Activated CD4-positive, alpha-beta memory T cell treated with anti-CD3 and anti-CD28 coated beads for 36 hours (primary cell): ENCODE measurements at places on chromosomes 5 and 9. TPM values are rescaled to one million over a fixed set of nuclear protein-coding genes. Genes with fewer than 3 reads are reported as not detected.

- no peak within 1 kb of the TSS for H3K4me3 ChIP-seq
- no peak within 1 kb of the TSS for H3K27ac ChIP-seq
- no peaks in the 10 kb centered on the region for H3K36me3 ChIP-seq
Measured at GRCh38 chr5:76952795-76953536, at the start of gene CRHBP. Gene CRHBP, plus strand, starts transcription at chr5:76953045. Its CDS starts 90 bp downstream, at chr5:76953135.

Gene RELL2
- total RNA-seq: 17.9 TPM

Gene GPRIN1
- total RNA-seq: 4.5 TPM

GRCh38 chr9:110969971-110970386, 68.3 kb downstream of the LPAR1 start:
- no peak overlapping the region for H3K27ac ChIP-seq
- H3K4me3 ChIP-seq: no peak overlapping the region
- H3K36me3 ChIP-seq: no peaks in the 10 kb centered on the region
- no peak for DNase-seq

Gene DELE1
- total RNA-seq: 49.3 TPM

- no peaks in the 10 kb centered on the region for H3K36me3 ChIP-seq
- DNase-seq: no peak
- no peak overlapping the region for H3K27ac ChIP-seq
- peaks cover 5% of the 10 kb centered on the region for H3K4me1 ChIP-seq
Measured at GRCh38 chr5:178486239-178486641, 104.0 kb downstream of the COL23A1 start.

- peaks cover 2% of the 10 kb centered on the region for H3K36me3 ChIP-seq
- H3K4me3 ChIP-seq: no peak overlapping the region
- H3K27me3 ChIP-seq: peaks cover 18% of the 10 kb centered on the region
- H3K27ac ChIP-seq: no peak overlapping the region
- no peak for DNase-seq
- no peaks in the 10 kb centered on the region for H3K4me1 ChIP-seq
Measured at GRCh38 chr5:127111112-127111511, 37.8 kb upstream of the C5orf63 start.

GRCh38 chr5:132260051-132260450, 2.6 kb downstream of the PDLIM4 start:
- peaks cover 15% of the 10 kb centered on the region for H3K4me1 ChIP-seq
- H3K27me3 ChIP-seq: peaks cover 13% of the 10 kb centered on the region
- peak; percentile 25 for DNase-seq
- H3K27ac ChIP-seq: no peak overlapping the region
- no peak overlapping the region for H3K4me3 ChIP-seq
- no peaks in the 10 kb centered on the region for H3K36me3 ChIP-seq

- H3K4me1 ChIP-seq: peaks cover 13% of the 10 kb centered on the region
- no peak overlapping the region for H3K4me3 ChIP-seq
- no peaks in the 10 kb centered on the region for H3K36me3 ChIP-seq
- no peaks in the 10 kb centered on the region for H3K27me3 ChIP-seq
- no peak for DNase-seq
- H3K27ac ChIP-seq: no peak overlapping the region
Measured at GRCh38 chr5:61397238-61397637, 65.2 kb downstream of the ZSWIM6 start.

Gene WDR36
- total RNA-seq: 44.1 TPM

Gene FSD1L
- 3.2 TPM for total RNA-seq

- H3K4me1 ChIP-seq: peaks cover 54% of the 10 kb centered on the region
- no peaks in the 10 kb centered on the region for H3K27me3 ChIP-seq
- H3K27ac ChIP-seq: peak overlapping the region; percentile 93
- peak overlapping the region; percentile 71 for H3K4me3 ChIP-seq
- peak; percentile 84 for DNase-seq
Measured at GRCh38 chr9:134396258-134396742, 70.0 kb downstream of the RXRA start.
